GM13977 (cell line): ENCODE measurements at places on chromosomes 4 and X.

DNA sequence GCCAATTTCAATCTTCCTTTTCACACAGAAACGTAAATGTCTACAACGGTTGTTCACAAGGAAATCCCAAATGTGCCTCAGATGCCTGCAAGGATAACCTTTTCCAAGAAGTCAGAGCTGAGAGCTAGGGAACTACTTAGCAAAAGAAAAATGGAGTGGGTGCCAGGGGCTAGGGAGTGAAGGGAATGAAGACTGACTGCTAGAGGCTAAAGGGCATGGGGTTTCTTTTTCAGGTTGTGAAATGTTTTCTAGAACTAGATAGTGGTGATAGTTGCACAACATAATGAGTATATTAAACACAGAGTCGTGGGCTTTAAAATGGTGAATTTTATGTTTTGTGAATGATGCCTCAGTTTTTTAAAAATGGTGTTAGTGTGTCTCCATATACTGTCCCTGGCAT is 53.4 kb downstream of the CD99L2 start:
- no peak for DNase-seq

- no peak for DNase-seq
These were observed 109.0 kb upstream of the C1QTNF7 start for GRCh38 chr4:15318621-15319348.

DNA sequence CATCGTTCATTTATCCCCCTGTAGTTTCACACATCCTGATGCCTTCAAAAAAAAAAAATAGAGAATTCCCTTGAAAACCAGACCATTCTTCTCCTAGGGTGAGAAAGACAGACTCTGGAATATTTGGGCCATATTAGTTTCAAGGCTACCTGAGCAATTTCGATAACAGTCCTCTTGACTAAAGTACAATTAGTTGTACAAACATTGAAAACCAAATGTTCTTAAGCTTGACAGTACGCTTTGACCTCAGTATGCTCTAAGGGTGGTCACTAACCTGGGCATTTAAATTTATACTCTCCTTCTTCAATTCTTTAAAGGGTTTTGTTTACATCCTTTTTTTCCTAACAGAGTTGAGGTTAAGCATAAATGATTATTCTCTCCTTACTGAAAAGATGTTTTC is 364.6 kb upstream of the FTHL17 start:
- DNase-seq: no peak

DNA sequence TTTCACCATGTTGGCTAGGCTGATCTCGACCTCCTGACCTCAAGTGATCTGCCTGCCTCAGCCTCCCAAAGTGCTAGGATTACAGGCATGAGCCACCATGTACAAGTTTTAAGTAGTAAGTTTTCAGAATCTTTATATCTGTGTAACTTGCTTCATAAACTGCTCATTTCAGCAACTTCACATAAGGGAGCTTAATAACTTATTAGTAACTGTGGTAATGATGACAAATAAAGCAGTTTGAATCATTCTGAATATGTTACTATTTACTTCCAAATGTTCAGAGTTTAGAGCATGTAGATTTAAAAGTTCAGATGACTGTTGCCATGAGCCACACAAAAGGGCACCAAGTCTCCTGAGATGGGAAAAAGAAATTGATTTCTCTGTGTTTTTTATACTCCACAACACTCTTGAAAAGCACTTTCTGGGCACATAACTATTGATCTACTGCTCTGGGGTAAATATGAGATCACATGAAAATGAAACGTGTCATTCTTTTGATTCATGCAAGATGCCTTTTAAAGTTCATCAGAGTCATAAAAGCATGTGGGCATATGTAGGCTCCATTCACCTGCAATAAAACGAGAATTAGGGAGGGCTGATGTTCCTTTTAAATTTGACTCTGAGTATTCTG is 14.1 kb upstream of the CA5B start:
- no peak for DNase-seq

- DNase-seq: no peak
These were observed 46.2 kb downstream of the GPC4 start for GRCh38 chrX:133369065-133369464.

DNA sequence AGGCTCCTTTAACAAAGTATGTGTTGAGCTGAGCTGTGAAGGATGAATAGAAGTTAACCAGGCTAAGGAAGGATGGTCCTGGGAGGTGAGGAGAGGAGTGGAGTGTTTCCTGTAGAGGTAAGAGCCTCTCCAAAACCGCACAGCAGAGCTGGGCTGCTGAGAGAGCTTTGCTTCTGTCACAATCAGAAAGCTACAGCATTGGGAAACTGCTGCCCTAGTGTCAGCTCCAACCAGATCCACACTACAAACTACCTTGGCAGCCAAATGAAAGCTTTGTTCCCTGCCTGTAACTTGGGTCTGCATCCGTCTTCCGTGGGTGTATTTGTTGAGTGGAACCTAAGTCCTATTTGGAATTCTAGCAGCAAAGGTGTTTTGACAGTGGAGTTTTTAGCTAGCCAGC is 91.8 kb downstream of the REPS2 start:
- no peak for DNase-seq

DNA sequence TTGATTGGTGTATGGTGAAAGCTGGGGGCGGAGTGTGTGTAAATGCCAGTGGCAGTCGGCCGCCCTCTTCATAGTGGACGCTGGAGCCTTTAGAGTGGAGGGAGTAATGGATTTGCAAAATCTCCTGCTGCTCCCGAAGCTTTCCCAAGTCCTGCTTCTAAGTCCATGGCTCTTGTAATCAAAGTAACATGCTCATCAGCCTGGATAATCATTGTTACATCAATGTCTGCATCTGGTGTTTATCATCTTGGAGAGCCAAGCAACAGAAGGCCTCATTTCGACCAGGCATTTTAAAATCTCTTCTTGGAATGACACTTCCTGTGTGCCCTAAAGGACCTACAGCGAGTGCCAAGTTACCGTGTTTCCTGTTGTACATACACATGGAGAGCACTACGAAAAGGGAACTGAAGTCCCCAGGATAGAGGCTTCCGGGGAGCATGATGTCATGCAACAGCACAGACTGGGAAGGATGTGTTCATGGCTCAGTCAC is 32.2 kb downstream of the UNC5C start:
- DNase-seq: no peak

DNA sequence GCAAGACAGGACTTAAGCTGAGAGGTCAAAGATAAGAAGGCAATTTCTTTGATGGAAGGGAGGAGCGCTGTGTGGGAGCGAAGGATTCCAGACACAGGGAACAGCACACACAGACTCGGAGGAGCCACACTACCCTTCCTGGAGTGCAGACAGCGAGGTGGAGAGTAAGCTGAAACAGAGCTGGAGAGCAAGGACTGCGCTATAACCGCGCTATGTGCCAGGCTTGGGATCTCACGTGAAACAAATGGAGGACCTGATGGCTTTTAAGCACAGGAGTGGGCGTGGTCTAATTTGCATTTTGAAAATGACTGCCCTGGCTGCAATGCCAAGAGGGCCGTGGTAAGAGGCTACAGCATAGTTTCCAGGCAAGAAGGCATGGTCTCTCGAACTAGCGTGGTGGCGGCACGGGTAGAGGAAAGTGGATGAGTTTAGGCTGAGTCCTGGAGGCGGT is 113.9 kb upstream of the SORBS2 start:
- no peak for DNase-seq

GRCh38 chrX:41394293-41394692 is 52.9 kb upstream of the NYX start:
- no peak for DNase-seq
